Mesenchymal stem cell (in vitro differentiated cells and primary cell): ENCODE measurements at places on chromosomes 3 and 15.

DNA sequence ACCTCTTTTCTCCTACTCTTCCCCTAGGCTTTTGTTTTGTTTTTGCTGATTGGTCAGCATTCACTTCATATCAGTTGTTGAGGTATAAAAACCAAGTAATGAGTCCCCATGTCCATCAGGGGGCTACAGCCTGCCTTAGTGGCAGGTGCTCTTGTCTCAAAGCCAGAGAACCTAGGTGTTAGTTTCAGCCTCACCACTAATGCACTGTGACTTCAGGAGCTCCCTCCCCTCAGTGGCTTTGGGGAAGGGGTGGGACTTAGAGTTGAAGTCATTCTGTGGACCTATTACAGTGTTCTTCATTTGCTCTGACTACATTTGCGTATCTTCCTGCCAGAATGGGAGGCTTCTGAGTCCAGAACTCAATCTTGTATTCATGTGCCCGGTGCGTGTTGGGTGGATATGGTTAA, 41.6 kb downstream of the NR2C2 start:
- no peak for DNase-seq

GRCh38 chr3:73581134-73581846, 43.5 kb downstream of the PDZRN3 start:
- DNase-seq = no peak

DNA sequence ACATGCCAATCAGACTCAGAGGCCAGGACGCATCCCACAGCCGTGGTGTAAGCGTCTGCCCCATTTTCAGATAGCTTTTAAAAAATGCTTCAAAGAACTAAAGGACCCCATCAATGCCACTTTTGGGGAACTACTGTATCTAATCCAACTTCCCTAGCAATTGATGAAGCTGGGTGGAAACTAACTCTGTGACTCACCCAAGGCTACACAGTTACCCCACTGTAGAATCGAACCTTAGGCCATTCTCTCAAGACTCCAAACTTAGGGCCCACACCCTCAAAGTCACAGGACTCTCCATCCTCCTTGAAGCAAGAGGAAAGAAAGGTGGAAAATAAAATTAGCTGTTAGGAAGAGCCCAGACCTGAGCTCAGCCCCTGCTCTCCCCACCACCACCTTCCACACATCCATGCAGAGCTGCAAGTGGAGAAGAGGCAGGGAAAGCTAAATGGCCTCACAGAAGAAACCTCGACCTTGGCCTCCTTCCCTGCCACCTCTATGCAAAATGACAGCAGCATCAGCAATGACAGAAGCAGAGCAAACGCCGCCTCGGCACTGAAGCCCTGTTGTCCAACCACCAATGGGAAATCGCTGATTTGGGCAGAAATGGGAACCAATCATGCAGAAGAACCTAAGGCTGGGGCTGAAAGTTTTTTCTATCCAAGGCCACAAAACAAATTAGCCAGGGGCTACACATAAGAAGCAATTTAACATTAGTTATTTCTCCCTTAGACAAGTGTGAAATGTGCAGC, 22.2 kb downstream of the ANP32A start:
- no peak for DNase-seq

GRCh38 chr3:35680866-35681650, 41.7 kb downstream of the ARPP21 start:
- DNase-seq = no peak

DNA sequence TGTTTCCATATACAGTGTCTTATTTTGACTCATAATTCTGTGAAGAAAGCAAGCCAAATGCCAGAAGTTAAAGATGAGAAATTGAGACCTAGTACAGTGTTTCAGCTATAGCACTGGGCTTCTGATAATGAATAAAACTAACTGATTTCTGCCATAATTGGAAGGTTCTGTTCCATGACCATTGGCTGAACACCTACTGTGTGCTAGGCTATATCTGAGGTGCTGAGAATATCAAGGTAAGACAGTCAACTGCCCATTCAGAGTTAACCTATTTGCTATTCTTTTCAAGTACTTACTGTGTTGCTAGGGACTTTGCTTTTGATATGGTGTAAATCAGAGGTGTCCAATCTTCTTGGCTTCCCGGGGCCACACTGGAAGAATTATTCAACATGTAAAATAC, 73.4 kb downstream of the LHFPL4 start:
- DNase-seq = no peak

GRCh38 chr3:126546013-126546412, 12.7 kb downstream of the C3orf22 start:
- DNase-seq = no peak

DNA sequence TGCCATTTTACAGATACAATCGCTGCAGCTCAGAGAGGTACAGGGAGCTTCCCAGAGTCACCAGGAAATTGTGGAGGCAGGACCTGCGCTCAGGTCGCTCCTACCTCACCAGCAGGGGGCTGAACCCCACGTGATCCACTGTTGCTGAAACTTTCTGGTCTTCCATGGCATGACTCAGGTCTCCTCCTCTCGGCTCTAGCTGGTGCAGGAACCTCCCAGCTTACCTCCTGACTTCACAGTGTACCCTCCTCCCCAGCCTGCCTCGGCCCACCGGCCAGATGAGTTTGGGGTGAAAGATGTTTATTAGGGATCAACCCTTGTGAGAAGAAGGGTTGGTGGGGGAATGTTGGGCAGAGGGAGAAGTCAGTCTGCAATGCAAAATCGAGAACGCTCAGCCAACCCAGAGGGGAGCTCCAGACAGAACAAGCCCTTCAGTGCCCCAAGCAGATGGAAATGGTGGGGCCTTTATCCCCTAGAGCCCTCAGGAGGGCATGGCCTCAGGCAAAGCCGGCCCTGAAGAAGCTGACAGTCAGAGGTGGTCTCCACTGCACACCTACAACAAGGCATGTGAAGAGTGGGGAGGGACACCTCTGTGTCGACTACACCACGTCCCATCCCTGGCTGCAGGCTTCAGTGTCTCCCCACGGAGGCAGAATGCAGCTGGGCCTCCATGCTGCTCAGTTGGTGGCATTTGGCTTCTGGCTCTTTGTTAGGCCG, 118.6 kb upstream of the PRR20G start:
- no peak for DNase-seq

DNA sequence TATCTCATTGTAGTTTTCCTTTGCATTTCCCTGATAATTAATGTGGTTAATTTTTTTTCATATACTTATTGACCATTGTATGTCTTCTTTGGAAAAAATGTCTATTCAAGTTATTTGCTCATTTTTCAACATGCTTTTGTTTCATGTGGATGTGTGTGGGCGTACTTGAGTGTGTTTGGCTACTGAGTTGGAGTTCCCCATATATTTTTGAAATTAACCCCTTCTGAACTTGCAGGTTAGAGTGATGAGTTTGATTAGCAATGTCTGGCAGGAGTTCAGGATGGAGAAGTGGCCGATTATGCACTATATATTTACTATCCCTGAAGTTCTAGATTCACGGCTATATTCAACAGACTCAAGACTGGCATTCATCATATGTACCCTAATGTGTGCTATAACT, 250.4 kb upstream of the TTC14 start:
- DNase-seq = no peak

DNA sequence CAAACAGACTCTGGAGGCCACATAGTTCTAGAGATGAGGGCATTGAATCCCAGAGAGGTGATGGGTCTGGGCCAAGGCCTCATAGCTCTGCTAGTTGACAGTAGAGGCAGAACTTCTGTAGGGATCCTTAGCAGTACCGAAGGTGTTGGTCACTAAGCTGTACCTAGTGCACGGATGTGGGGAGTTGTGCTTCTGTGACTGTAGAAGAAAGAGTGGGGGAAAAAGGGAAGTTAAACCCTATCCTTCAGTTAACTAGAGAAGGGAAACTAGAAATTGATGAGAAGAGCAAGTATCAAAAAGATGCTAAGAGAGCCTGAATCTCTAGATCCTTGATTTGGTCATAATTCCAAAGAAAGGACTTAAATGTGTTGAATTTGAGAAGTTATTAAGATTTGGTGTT, 186.7 kb downstream of the NFKBIZ start:
- DNase-seq = no peak

GRCh38 chr3:57787867-57788623, 31.9 kb downstream of the SLMAP start:
- DNase-seq = no peak

- DNase-seq = no peak
Observed at GRCh38 chr15:80207887-80208286, 44.1 kb downstream of the CTXND1 start.

GRCh38 chr3:178082326-178082906, 453.8 kb upstream of the KCNMB2 start:
- no peak for DNase-seq

DNA sequence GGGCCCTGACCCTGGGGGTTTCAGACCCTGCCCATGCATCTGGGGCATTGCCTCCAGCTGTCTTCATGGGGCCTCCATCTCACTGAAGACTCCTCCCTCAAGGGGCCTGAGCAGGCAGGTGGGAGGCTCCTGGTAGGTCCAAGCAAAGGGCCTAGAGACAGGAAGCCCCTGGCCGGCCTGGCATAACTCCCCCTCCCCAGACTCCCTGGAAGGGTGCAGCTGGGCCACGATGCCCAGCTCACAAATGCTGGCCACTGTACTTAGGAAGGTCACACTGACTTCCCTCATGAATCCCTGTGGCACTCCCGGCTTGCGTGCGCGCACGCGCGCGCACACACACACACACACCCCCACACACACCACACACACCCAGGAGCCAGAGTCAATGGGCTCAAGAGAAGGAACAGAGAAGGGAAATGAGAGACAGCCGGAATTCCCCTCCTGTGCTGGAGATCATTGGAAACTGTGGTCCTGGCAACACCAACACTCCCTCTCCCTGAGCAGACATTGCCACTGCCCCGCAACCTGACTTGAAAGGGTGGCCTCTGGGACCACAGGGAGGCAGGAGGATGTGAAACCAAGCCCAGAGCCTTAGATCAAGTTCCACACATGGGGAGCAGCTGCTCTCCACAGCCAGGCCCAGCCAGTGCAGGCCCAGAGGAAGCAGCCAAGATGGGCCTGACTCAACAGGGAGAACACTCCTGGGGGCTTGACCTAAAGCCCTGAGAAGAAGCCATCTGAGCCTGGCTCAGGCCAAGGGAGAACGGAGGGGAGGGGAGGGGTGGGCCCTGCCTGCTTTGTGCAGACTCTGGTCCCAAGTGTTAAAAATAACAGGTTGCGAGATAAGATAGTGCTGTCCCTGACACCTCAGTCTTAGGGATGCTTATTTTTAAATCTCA, 69.7 kb downstream of the SCN5A start:
- DNase-seq = no peak

GRCh38 chr15:37981775-37982174, 47.3 kb downstream of the TMCO5A start:
- peak; percentile 56 for DNase-seq

DNA sequence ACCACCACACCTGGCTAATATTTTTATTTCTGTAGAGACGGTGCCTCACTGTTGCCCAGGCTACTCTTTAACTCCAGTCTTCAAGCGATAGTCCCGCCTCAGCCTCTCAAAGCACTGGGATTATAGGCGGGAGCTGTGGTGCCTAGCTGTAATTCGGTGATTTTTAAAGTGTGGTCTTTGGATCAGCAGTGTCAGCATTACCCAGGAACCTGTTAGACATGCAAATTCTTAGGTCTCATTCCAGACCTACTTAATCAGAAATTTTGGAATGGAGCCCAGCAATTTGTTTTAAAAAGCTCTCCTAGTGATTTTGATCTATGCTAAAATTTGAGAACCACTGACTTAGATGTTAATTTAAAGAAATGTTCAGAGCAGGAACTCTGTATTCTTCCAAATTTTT, 51.9 kb downstream of the GOLM2 start:
- peak; percentile 42 for DNase-seq

- peak; percentile 2 for DNase-seq
Observed at GRCh38 chr15:34691034-34691433, 63.8 kb downstream of the GJD2 start.

- DNase-seq = no peak
Observed at GRCh38 chr3:14770591-14770990, 48.2 kb upstream of the FGD5 start.

DNA sequence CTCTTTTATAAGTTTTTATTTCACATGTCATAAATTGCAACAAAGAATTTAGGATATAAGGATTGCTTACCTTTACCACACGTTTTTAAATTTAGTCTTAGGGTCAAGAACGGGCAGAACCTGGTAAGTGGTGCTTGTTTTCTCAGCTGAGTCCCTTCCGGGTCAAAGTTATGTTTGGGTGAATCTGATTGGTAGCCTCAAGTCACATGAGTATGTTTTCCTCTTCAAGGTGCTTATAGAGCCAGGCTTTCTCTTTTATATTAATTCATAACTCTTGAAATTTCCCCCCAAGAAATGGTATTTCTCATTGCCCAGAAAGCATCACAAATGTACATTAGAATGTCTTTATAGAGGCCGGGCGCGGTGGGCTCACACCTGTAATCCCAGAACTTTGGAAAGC, 415.7 kb upstream of the ROBO2 start:
- DNase-seq = no peak

- DNase-seq = peak; percentile 61
Observed at GRCh38 chr3:185983495-185984141, 45.8 kb upstream of the TRA2B start.

GRCh38 chr15:50234764-50235163, 30.8 kb downstream of the HDC start:
- DNase-seq = peak; percentile 24

- no peak for DNase-seq
Observed at GRCh38 chr3:161695811-161696210, 199.2 kb downstream of the OTOL1 start.

DNA sequence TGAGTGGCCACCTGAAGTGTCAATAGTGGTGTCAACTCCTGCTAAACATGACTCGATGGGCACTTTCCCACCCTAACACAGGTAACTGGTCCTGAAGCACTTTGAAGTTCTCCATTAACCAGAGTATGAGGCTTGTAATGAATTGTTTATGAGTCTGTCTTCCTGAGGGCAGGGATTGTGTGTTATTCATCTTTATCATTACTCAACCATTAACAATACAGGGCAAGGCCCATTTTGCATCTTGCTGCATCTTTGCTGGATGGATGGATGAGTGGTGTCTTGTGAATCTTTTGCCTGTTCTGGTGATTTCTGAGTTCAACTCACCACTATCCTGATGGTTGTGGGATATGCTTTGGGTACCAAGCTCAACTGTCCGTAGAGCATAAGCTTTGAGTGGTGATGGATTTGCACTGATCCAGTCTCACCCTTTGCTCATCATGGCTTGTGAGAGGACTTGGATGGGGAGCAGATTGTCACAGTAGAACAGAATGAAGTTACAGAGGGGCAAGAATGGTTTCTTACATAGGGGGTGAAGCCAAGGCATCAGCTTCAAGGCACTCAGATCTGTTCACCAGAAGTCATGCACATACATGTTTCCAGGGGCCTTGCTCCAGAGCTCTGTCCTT, 22.3 kb upstream of the EPB42 start:
- DNase-seq = no peak

- no peak for DNase-seq
Observed at GRCh38 chr3:18127174-18127858, 297.8 kb downstream of the SATB1 start.
